M059J (cell line): ENCODE measurements at places on chromosomes 4 and X. TPM values are rescaled to one million over a fixed set of nuclear protein-coding genes. Genes with fewer than 3 reads are reported as not detected.

ZNF157 gene
- total RNA-seq: 0.05 and 0.20 TPM in 2 replicates

IQCM gene
- not detected in 2 replicates for total RNA-seq

GATA1 gene
- total RNA-seq: not detected in 2 replicates

S100P gene
- total RNA-seq: not detected in 2 replicates

MED12 gene
- 19.6 and 42.5 TPM in 2 replicates for total RNA-seq

KLHL4 gene
- 1.5 and 1.8 TPM in 2 replicates for total RNA-seq

FATE1 gene
- total RNA-seq: 0.49 and 1.7 TPM in 2 replicates

GSTCD gene
- 13.7 and 15.4 TPM in 2 replicates for total RNA-seq

TMEM187 gene
- total RNA-seq: 8.1 and 10.3 TPM in 2 replicates

AGTR2 gene
- total RNA-seq: not detected in 2 replicates

TEX11 gene
- not detected in 2 replicates for total RNA-seq

ITIH6 gene
- total RNA-seq: not detected in 2 replicates

DIPK2B gene
- total RNA-seq: not detected in 2 replicates

RHOXF1 gene
- not detected in 2 replicates for total RNA-seq

DKK2 gene
- 0.25 and 0.74 TPM in 2 replicates for total RNA-seq

TRPC3 gene
- 1.6 and 2.9 TPM in 2 replicates for total RNA-seq

RNF150 gene
- total RNA-seq: 1.8 and 4.0 TPM in 2 replicates
